ENCODE measurements at places on chromosomes 13 and 19.

GRCh38 chr13:31427151-31428100, 227.7 kb downstream of the B3GLCT start:
- DNase-seq, result no peak

DNA sequence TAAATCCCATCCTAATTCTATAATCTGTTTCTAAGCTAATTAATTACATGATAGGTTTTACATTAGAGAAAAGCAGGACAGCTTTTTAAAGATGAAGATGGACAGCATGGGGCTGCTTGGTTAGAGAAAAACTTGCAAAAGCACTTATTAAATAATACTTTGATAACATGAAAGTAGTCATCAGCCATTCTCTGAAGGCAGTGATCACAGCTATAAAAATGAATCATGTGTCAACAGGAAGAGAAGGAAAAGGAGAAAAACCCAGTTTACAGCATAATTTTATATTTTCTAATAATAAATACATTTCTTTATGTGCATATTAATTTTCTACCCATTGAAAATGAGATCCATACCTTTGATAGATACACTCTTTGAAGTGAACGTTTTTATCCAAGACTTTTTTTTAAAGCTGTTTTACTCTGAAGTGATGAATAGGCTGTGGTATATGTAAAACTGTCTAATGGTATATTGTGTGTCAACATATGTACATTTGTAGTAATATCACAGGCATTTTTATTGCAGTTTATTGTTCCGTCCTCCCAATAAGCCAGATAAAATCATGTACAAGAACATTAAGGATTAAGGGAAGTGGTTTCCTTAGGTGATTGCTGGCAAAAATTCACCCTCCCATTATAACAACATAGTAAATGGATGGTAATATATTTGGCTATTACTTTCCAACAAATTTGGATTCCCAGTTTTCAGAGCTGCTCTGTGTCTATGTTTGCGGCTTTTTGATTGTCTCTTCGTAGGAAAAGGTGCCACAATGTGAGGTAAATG, 1.3 kb upstream of the KLF5 start:
- no peak for DNase-seq

- DNase-seq, result no peak
Observed at GRCh38 chr13:110221406-110222117, 85.4 kb downstream of the COL4A1 start.

DNA sequence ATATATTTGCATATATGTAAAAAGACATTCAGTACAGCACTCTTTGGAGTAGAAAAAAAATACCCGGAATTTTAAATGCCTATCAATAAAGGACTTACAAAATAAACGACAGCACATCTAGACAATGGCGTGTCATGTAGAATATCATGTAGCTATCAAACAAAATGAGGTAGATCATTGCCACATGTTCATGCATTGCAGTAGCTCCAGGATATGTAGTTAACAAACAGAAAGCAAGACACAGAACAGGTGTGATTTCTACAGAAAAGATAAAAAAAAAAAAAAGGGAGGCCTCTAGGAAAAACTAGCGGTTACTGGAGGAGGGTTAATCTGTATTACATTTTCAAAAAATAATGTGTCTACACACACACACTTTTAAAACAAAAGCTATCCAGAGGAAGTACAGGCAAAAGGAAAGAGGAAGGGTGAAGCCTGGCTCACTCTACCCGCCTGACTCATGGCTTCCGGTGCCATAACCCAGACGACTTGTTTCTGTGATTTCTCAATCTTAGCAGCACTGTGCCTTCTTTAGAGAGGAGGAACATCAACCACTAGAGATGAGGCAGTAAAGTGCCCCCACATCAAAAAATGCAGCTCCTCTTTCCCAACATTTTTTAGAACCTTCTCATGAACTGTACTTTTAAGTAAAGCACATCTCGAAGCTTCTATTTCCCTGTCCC, 6.9 kb downstream of the KCTD12 start:
- DNase-seq, result no peak

DNA sequence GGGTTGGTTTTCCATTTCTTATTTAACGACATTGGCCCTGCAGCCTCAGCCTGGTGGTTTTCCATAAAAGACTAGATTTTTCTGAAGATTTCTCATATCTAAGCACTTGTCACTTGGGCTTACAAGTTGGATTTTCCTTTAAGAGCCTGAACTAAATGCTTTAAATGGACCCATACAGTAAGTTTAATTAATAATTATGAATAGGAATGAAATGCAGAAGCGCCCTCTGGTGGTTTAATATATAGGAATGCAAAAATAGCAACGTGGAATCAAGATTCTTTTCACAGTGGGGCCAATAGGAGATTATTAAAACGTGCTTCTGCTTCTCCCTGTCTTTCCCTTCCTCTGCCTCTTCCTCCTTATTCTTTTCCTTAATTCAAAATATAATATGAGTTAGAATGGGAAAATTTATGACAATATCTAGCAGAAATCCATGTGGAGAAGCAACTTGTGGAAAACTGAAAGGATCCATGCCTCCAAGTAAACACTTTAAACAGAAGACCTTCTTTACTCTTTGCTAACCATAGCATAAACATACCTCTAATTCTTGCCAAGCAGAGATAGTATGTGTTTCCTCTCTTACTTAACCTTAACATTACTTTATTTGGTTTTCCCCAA, 324.0 kb downstream of the GPC5 start:
- DNase-seq, result no peak

All from Calu3 (cell line).